ENCODE measurements at places on chromosomes 6 and 20.

DNA sequence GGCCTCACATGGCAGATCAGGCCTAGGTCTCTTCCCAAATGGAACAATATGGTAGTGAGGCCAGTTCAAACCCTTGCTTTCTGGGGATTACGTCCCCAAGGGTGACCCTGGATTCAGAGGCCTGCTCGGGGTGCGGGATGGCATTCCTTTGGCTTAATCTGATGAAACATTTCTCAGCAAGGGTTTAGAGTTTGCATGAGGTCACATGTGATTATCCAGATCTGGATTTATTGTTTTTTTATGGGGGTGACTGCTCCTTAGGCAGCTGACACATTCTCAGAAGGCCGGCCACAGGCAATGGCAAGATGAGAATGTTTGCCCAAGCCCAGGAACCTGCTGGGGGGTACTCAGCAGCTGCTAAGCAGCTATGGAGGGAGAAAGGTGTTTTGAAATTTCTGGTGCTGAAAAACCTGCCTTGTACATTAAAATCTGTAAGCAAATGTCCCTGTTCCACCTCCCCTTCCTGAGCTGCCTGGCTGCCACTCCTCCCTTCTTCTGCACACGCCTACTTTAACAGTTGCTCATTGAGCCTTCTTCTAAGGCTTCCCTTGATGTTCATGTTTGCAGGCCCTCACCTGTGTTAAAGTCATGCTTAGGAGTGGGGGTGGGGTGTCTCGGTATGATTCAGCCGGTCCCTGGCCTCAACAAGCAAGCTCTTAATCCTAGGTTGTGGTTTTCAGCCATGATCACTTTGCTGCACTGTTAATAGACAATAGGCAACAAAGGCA is 37.9 kb upstream of the FUCA2 start:
- DNase-seq, result no peak

DNA sequence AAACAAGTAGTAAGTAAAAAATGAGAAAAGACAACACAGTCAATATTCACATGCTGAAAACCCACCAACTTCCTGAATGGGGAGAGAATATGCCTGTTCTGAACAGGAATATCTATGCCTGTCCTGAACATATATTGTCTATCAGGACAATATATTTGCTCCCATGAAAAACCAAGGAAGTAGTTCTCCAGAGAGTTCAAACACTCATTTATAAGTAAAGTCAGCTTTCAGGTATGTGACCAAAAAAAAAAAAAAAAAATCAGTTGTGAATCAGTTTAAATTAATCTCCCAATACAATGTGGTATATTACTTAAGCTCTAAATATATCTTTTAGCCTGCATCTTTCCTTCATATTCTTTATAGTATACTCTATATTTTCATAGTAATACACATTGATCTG is 119.5 kb downstream of the MYB start:
- DNase-seq, result no peak

DNA sequence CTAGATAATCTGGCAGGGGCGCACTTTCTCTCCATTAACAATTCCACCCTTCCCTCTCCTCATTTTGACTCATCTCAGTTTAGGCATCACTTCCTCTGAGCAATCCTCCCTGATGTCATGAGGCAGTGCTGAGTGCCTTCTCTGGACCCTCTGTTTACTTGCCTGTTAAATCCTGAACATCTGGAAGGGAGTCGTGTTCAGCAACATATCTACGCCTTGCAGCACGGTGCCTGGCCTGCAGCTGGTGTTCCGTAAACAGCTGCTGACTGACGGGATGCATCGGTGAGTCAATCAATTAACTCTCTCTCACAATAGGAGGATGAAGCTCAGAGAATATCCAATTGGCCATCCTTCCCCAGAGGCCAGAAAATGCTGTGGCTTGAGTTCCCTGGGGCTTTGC is 613.5 kb downstream of the PTPRT start:
- DNase-seq, result no peak

DNA sequence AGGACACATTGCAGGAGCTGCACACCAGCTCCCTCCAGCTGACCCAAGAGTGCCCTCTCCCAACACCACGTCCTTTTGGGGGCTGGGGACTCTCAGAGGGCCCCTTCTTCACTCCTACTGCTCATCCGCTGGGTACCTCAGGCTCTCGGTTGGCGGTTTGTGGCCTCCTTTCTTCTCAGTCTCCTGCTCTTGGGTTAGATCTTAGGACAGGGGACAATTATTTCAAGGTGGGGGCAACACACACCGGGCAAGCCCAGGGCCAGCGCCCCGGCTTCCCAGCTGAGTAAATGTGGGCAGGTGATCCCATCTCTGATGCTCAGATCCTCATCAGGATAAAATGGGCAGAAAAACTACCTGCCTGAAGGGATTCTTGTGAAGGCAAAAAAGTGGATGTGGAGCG is 1.1 kb downstream of the TCF15 start:
- DNase-seq, result no peak

GRCh38 chr6:16956361-16956760 is 145.5 kb upstream of the STMND1 start:
- DNase-seq, result no peak

DNA sequence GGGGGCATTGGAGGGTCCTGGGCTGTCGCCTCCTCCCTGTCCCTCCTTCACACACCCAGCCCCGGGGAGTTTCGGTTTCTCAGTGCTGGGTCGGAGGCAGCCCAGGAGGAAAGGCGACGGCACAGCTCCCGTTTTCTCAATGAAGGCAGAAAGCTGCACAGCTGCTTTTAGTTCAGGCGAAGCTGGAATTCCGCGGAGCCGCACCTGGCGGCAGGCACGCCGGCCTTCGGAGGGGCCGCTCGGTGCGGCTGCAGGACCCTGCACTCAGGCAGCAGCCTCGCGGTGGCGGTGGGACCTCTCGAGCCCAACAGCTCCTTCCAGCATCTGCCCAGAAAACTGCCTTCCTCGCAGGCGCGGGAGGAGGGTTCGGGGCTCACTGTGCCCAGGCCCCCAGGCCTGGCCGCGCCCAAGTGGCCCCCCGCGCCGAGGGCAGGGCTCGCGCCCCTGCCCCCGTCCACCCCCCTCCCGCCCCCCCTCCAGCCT is 4.6 kb downstream of the FOXQ1 start:
- no peak for DNase-seq

DNA sequence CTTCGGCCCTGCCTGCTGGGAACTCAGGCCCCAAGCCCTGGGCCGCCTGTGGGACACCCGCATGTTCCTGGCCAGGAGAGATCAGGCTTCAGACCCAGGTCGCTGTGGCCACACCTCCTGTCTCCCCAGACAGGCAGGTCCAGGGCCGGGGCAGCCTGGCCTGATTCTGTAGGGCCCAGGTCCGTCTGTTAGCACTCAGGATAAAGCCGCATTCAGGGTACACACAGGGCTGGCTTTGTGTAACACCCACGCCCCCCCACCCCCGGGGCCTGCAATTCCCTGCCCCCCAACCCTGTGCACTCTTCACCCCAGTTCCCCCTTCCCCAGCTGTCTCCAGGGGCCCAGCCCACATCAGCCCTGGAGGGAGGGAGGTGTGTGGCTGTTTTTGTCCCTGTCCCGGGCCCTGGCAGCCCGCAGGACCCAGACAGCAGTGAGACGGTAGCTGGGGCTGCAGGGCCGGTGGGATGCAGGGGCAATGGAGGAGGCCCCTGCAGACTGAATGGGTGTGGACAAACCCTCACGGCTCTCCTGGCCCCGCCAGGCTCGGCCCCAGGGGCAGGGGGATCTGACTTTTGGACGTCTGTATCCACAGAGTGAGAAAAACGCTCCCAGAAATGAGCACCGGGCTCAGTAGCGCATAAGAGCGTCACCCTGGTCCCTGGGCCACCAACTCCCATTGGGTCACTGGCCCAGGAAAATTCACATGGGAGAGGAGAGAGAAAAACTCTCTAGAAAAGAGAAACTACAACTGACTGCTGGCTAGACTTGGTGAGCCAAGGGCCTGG is 42.4 kb upstream of the ZBP1 start:
- DNase-seq, result no peak

DNA sequence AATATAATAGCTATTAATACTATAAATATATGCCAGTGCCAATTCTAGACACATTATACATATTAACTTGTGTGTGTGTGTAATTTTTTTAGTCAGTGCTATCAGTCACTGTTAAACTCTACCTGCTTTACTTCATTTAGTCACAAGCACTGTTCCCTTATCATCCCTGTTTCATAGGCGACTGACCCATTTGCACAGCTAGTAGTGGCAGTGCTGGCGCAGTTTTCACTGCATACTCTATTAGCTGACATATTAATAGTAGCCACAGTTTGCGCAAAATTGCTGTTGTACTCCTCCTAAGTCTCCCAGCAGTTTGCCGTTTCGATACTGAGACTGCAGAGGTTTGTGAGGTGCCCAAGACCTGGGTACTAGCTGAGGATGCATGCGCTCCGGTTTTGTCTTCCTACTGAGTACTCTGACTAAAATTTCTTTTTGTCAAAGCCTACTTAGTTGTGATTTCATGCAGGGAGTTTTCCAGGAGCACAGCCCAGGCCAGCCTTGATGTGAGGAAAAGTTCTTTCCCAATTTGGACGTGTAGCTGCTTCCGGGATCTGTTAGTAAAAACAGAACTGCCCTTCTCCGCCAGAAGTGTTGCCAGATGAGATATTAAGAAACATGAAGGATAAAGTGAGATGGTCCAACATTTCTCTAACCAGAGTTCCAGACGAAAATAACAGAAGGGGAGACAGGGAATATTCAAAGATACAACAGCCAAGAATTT is 5.6 kb downstream of the BAG2 start:
- no peak for DNase-seq
